ENCODE measurements at places on chromosomes 6 and 20.

DNA sequence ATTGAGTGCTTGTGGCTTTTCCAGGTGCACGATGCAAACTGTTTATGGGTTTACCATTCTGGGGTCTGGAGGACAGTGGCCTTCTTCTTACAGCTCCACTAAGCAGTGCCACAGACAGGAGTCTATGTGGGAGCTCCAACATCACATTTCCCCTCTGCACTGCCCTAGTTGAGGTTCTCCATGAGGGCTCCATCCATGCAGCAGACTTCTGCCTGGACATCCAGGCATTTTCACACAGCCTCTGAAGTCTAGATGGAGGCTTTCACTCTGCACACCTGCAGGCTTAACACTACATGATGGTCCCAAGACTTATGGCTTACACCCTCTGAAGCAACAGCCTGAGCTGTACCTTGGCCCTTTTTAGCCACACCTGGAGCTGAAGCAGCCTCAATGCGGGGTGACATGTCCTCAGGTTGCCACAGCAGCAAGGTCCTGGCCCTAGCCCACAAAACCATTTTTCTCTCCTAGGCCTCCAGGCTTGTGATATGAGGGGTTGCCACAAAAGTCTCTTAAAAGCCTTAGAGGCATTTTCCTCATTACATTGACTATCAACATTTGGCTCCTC is 552.2 kb downstream of the TFAP2A start:
- no peak for DNase-seq

DNA sequence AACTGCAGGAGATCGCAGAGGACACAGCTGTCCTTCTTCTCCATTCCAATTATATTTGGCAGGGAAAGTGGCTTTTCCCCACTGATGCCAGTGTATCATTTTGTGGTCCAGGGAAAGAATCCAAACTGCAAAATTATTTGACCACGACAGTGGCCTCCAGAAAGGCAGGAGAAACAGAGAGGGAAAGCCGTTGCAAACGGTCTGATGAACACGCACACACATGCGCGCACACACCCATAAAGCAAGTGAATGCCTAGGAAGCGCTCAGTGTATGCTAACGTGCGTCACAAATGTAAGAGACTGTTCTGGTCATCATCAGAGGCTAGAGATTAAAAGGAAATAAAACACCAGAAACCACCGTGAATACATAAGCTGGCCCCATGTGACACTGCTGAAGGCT is 54.0 kb downstream of the NPEPL1 start:
- no peak for DNase-seq

DNA sequence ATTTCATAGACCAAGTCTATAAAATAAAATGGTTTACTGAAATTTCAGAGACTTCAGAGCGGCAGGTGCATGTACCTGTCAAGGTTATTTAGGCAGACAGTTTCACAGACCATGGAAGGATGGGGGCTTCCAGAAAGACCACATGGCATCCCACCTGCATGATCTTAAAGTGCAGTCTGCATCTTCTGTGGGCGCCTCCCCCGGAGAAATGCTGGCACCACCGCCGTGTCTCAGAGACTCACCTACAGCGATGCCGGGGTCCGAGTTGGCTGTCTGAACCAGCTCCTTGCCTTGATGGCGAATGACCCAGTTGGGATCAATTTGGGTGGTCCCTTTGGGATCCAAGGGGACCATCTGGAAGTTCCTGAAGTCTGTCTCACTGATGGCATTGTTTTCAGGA is 30.6 kb downstream of the THBS2 start:
- DNase-seq: no peak

DNA sequence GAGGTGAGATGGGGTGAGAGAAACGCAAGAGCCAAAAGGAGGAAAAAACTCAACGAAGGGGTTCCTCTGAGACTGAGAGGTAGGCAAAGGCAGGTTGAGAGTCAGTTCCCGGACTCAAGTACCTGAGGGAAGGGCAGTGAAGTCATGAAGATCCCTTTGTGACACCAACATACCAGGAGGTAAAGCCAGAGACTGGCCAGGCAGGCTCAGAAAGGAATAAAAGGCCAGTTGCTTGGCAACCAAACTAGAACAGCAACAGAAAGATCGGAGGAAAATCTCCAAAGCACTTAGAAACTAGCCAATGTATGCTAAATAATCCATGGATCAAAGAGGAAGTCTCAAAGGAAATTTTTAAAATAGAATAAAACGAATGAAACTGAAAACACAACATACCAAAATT is 209.8 kb upstream of the PROKR2 start:
- DNase-seq: no peak

- DNase-seq: no peak
Observed at GRCh38 chr6:123808556-123808955, 4.9 kb downstream of the NKAIN2 start.

DNA sequence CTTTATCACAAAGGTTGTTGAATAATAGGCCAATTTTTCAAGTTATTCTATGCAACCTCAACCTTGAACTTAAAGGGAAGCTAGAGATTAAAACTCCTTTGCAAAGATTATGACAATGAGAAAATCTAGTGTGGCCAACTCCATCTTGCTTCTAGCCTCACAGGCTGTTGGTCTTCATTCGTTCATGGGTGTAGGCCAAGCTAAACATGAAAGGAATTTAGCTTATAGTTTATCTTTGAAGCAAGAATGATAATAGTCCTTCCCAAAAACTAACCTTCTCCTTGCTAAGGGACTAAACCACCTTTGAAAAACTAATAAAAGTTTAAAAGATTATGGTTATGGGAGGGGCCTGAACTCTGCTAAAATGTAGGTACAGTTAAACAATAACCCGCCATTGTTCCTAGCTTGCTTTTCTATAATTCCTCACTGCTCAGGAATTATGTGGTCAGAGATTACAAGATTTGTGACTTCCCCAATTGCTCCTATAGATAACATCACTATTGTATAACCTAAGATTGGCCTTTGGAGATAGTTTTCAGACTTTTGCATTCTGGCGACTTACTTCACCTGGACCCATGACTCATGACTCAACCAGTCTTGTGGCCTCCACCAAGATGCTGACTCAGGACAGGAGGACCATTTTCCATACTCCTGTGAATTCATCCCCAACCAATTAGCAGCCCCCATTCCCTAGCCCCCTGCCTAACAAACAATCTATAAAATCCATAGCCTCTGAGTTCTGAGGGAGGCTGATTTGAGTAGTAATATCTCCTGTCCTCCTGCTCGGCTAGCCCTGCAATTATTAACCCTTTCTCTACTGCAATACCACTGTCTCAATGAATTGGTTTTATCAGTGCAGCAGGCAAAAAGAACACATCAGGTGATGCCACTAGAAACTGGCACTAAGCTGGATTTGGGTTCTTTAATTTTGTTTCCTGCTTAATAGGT is 154.5 kb downstream of the CD83 start:
- DNase-seq: peak; percentile 63

GRCh38 chr20:61556673-61557072 is 304.6 kb downstream of the CDH4 start:
- no peak for DNase-seq

DNA sequence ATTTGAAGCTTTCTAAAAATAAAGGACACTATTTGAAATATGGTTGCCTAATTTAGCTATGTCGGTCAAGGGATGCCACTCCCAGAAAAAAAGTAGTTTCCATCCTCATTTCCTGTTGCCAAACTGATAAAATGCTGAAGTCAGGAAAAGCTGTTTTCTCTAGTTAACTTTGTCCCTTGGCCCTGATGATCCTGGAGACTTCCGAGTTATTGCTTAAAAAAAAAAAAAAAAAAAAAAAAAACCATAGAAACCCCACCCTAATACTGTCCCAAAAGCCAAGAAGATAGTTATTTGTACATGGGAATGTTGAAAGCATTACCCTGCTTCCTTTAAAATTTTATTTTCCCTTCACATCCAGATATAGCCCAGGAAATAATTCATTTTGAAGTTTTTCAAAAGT is 236.7 kb downstream of the SOD2 start:
- no peak for DNase-seq

DNA sequence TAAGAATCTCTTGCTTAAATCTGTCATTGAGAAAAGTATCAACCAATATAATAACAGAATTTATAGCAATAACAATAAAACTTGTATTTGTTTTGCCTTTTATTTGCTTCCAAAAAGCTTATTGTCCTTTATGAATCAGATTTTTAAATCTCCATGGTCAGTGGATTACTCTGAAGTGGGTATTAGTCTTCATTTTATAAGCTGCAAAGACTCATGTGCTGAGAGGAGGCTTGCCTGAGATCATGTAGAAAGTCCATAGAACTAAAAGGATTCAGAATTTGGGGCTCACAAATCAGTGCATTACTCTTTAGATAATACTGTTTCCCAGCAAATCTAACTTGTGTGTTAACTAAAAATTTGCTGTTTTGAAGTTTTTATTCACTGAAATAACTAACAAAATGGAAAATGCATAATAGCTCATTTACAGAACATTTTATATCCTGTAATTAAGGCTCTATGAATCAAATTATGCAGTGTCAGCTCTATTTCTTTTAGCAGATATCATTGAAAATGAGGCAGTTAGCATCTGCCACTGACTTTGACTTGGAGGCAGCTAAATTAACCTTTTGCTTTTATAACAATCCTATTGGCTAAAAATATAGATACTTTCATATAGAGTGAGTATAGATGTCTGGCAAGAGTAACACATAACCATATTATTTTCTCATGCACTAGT is 781.1 kb upstream of the CITED2 start:
- no peak for DNase-seq

GRCh38 chr6:47733879-47734558 is 35.6 kb downstream of the ADGRF4 start:
- DNase-seq: peak; percentile 41

GRCh38 chr20:63483834-63484233 is 11.4 kb upstream of the KCNQ2 start:
- DNase-seq: peak; percentile 43

- no peak for DNase-seq
Observed at GRCh38 chr6:53375847-53376246, 27.1 kb upstream of the ELOVL5 start.

DNA sequence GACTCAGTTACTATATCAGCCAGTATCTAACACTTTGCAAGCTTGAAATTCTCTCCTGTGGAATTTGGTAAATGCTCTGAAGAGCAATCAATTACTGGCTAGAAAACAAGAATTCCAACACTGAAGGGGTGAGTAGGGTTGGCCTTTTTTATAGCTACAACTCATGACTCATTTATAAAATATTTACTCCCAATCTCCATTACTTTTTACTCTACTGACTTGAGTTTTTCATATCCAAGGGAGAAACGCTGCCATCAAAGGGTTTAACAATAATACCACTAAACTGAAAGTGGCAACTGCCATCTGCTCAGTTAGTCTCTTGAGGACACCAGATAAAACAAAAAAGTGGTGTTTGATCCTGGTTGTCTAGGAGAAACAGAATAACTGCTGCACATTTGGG is 203.1 kb downstream of the UBE3D start:
- no peak for DNase-seq

GRCh38 chr20:46031701-46032254 is 2.8 kb downstream of the SLC12A5 start:
- DNase-seq: no peak

GRCh38 chr6:107636486-107636885 is 146.6 kb downstream of the SOBP start:
- DNase-seq: no peak

GRCh38 chr20:32358632-32358882 is 426 bp downstream of the ASXL1 start:
- DNase-seq: no peak

DNA sequence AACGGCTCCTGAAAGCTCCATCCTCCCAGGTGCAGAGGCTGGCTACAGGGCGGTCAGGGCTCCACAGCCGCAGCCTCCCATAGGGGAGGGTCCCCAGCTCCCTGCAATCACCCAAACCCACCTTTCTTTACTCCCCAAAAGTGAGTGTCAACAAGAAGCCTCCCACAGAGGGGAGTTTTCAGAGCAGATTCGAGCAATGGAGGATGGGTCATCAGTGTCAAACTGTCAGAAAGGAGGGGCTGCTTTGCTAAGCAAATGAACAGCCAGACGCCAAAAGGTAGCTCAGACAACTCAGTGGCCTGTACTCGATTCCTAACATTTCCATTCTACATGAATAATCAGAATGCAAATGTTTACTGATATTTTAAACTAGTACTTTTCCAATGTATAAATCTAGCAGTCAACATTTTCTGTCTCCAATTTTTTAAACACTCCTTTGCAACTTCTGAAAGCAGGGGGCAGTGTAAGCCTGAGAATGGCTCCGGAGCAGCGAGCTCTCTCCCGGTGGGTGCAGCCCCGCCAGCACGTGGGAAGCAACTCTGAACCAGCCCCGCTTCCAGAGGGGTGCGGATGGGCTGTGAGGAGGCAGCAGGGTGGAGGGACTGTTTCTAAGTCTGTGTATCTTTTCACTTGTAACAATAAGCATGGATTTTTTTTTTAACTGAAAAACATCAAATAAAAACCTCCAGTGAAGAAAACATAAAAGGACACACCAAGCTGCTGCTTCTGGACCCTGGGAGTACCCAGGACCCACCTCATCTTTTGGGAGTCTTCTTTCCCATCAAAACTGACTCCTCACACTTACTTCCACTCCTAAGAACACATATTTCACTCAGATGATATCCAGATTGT is 54.9 kb downstream of the TAF4 start:
- DNase-seq: peak; percentile 68

DNA sequence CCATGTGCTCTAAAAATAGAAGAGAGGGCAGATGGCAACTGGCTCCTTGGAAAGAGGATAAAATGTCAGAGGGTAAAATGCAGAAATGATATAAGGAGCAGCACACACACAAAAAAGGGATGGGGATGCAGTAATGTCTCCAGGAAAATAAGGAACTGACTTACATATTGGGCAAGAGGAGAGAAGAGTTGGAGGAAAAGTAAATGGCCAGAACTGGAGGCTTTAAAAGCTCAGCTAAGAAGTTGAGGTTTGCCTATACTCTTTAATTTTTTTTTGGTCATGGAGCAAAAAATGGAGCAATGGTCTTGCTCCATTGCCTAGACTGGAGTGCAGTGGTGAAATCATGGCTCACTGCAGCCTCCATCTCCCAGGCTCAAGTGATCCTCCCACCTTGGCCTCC is 93.7 kb downstream of the SULF2 start:
- peak; percentile 22 for DNase-seq

- DNase-seq: no peak
Observed at GRCh38 chr20:31835554-31835953, 9.8 kb downstream of the FOXS1 start.

DNA sequence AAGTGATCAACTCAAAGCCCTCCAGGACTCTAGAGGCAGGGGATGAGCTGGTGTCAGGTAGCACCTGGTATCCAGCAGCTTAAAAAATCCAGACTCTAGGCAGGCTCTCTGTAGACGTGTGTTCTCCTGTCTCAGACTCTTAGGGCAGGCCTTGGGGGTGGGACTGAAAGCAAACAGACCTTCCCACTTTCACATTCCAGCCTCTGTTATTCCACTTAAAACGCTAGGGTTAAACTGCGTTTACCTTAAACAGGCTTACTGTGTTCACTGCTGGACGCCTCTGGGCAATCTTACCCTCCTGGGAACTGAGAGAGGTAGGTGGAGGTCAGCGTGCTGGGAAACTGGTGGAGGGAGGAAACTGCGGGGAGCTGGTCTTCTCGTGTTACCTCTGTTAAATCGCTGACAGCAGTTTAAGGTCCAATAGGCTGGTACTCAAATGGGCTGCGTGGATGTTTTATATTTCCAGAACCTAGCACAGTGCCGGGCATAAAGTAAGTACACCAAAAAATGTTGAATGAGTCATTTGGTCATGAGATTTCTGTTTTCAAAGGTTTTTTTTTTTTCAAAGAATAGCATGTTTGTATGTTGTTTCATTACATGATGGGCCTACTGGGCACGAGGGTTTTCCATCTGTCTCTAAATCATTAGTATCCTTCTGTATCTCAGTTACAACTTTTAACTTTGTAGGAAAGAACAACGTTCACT is at the start of gene GCNT2:
Gene GCNT2, plus strand, starts transcription at position 248 of the 705 bp plus-strand sequence. CDS start 7,561 bp downstream, outside the sequence.
- peak; percentile 51 for DNase-seq

Measured in suppressor macrophage treated with lipopolysaccharide for 1 hour (primary cell).